WTC11 (cell line): ENCODE measurements at places on chromosomes 5 and 9.

DNA sequence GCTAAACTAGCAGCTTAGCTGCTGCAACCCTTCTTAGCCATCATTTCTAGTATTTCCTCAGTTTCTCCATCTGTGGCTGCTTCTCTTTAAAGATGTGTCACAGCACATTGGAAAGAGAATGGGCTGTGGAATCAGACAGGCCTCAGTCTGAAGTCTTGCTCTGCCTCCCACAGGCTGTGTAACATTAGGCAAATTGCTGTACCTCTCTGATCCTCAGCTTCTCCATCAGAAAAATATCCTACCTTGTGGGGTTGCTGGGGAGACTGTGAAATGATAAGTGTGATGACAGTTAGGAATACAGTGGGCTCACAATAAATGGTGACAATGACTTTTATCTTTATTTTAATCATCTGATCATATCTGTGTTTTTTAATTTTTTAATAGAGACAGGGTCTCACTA lies 17.5 kb upstream of the TRIM14 start:
- DNase-seq = no peak

DNA sequence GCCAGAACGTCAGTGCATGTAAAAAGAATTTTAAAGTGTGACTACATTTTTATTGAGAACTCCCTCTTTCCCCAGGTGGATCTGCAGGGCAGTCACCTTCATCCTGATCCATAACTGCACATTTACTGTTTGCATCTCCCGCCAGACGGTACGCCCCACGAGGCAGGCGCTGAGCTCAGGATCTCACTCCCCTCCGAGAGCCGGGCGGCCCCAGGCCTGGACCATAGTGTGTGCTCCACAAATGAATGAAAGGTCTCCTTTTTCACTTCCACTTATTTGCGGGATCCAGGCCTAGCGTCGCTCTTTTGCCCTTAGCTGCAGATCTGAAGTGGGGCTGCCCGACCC lies 378 bp downstream of the DROSHA start:
- DNase-seq = no peak

DNA sequence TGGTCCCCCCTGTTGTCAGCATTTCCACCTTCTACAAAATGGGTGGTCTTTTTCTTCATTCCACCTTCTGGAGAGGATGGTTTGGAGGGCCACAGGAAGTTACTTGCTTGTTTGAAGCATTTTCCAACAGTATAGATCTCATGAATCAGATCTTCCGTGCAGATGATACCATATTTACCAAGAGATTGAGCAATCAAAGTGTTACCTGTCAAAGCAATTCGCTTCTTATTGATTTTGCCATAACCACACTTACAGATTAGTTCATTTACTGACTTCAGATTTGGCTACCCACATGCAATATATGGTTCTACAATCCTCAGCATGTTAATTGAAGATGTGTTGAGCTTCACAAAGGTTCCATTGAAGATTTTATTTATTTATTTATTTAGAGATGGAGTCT lies 14.0 kb upstream of the TEX48 start:
- no peak for DNase-seq

- DNase-seq = no peak
Observed at GRCh38 chr5:74367241-74367733, 273.2 kb downstream of the ENC1 start.

DNA sequence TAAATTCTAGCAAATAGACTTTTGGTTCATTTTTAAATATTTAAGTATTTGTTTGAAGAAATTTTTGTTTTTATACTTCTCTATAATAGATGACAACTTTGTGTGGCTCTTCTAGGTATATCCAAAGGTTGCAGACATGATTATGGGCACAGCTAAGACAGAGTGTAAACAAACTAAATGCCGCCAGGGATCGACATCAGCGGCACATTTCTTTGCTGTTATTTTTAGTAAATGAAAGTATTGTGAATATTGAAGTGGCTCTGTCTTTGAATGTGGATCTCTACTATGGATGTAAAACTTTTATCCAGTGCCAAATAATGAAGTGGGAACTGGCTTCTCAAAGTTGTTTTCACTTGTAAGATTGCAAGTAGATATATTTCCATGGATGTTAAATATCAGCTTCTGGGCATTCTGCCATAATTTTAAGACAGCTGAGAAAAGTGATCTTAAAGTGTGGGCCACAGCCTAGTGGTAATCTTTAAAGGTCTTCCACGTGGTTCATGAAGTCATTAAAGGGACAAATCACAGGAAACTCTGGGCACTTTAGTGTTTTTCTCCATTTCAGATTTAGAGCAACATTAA lies 589.9 kb downstream of the ZNF608 start:
- DNase-seq = no peak

DNA sequence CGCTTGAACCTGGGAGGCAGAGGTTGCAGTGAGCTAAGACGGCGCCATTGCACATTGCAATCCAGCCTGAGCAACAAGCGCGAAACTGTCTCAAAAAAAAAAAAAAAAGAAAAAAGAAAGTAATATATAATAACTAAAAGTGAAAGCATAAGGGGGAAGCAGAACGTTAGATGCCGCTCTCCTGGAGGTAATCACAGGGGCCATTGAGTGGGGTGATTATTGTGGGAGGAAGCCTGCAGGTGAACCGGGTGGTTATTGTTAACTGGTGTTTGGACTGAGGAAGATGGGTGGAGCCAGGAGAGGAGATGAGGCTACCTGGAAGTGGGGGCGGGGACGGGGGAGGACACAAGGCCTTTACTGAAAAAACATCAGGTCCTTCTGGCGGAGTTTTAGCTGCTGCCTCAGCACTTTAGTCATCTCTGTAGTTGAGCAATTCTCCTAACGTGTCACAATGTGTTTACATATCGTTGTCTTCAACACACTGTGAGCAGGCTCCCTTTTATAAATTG lies 5.3 kb upstream of the TJP2 start:
- DNase-seq = peak; percentile 53

GRCh38 chr9:70218767-70219166 lies 40.0 kb upstream of the SMC5 start:
- DNase-seq = no peak

DNA sequence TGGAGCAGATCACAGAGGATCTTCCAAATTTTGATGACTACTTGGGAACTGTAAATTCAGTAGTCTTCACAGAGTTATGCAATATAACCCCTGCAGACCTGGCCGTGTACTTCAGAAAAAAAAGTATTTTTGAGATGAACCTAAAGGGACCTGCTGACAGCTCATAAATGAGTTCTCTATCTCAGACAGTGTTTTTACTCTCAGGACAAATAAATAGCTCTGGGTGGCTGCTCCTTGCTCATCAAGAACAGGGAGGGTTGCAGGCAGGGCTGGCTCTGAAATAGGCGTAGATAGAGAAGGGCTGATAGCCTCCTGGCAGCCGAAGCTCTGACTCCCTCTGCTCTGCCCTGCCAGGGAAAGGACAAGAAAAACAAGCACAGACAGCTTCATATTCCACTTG lies 64.8 kb downstream of the PLAC8L1 start:
- DNase-seq = no peak

- no peak for DNase-seq
Observed at GRCh38 chr5:174078416-174078815, 32.9 kb downstream of the NSG2 start.

DNA sequence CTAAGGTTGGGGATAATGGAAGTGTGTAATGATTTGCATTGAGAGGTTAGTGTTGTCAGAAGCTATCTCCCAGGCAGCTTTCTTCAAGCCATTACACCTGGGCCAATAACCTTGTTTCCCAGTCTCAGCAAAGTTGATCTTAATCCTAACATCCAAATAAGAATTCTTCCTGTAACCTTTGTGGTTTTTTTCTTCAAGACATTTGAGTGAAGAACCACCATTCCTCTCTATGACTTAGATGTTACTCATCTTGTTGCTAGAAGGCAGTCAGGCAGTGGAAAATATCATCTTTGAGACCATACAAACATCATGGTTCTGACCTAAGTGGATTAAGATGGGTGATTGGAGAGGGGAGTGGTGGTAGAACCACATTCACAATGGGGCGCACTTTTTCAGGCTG lies 103.5 kb downstream of the NDUFAF2 start:
- no peak for DNase-seq

GRCh38 chr5:127590156-127590722 lies 58.6 kb upstream of the CTXN3 start:
- DNase-seq = no peak

GRCh38 chr5:29777373-29777772 lies 1416.1 kb upstream of the CDH6 start:
- DNase-seq = no peak
